Memory B cell (primary cell): ENCODE measurements at places on chromosomes 3 and 15.
A peak's percentile ranks its signal among the peaks of the same experiment; 100 is the strongest.

- DNase-seq = no peak
Observed at GRCh38 chr3:139642996-139643395, 34.8 kb downstream of the NMNAT3 start.

- DNase-seq = no peak
Observed at GRCh38 chr3:174439331-174440252, 419.5 kb upstream of the NAALADL2 start.

DNA sequence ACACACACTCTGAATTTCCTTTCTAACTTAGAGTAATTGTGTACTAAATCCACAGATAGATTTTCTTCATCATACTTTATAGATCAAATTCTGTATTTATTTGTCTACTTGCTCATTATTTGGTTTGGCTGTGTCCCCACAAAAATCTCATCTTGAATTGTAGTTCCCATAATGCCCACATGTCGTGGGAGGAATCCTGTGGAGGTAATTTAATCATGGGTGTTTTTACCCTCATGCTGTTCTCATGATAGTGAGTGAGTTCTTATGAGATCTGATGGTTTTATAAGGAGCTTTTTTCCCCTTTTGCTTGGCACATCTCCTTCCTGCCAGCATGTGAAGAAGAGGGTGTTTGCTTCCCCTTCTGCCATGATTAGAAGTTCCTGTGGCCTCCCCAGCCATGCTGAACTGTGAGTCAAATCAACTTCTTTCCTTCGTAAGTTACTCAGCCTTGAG lies 198.3 kb upstream of the TGFBR2 start:
- no peak for DNase-seq

DNA sequence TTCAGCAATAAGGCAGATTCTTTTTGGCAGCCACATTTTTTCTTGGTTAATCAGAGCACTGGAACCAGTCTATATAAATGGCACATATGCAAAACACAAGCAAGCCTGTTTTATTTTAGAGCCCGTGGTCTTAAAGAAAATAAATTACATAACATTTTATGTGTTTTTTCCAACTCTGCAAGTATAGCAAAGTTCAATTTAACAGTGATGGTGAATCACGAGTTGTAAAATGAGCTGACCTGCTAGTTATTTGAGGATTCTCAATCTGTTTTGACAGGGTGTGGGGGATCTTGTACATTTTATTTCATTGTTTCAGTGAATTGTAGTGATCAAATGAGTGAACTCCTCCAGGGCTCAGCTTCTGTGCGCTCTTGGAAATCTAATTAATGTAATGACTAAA lies 2.7 kb downstream of the ARHGEF26 start:
- no peak for DNase-seq

GRCh38 chr3:45035441-45036301 lies 9.6 kb downstream of the CLEC3B start:
- DNase-seq = no peak

DNA sequence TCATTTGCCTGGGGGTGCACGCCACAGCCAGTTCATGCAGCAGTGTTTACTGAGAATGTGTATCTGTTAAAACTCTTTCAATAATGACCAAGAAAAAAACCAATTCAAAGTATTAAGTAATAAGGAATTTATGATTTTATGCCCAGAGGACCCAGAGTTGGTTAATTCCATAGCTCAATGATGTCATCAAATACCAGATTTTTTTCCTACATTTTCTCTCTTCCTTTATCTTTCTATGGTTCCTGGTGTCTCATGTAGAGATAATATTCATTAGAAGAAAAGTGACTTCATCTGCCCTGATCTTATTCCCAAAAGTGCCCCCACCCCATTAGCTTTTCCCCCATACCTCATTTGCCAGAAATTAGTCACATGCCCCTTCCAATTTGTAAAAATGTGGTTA lies 44.6 kb upstream of the LMCD1 start:
- DNase-seq = no peak

DNA sequence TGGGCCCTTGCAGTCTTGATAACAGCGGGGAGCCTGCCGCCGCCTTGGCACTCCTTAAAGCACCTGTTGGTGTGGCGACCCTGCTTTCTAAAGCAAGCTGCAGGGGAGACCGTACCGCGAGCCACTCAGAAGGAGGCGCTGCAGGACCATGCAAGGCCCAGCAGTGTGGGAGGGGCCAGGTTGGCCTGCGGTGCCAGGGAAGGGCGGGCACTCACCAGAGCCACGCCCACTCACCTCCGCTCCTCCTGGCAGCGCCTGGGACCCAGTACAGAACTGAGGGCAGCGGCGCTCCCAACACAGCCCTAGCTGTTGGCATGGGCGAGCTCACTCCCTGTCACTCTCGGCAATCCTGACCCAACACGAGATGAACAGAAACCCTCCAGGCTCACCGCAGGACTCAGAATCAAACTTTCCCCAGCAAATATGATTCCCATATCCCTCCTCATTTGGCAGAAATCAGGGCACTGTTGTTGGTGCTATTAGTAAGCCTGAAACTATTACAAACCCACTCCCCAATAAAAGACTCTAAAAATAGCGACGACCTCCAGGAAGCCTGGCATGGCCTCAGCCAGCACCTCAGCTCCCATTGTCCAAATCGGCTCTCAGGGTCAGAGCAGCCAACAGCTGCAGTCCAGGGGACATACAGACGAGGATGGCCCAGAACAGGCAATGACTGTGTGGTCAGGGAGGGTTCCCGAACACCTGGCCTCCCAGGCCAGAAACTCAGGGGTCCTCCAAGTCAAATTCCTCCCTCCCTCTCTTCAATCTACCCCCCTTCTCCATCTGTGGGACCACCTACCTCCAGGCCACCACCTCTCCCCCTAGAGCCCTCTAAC lies 77.2 kb downstream of the TBC1D2B start:
- DNase-seq = peak; percentile 68

DNA sequence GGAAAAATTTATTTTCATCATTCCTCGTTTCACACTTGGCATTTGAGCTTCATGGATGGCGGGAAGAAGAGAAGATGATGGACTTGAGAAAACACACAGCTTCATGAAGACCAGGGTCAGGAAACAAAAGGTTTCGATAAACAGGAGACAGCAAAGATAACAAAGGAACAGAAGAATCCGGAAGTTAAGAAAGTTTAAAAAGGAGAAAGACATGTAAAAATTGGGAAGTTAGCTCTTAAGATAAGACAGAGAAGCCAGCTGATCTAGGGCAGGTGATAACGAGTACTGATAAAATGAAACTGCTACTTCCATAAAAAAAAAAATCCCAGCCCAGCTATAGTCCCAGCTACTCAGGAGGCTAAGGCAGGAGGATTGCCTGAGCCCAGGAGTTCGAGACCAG lies 23.9 kb downstream of the IL5RA start:
- no peak for DNase-seq

GRCh38 chr3:159174715-159175692 lies 373.1 kb downstream of the MFSD1 start:
- DNase-seq = no peak

GRCh38 chr3:120526011-120526870 lies 69.9 kb upstream of the NDUFB4 start:
- no peak for DNase-seq

GRCh38 chr15:101614001-101614585 lies 38.1 kb downstream of the TM2D3 start:
- no peak for DNase-seq

DNA sequence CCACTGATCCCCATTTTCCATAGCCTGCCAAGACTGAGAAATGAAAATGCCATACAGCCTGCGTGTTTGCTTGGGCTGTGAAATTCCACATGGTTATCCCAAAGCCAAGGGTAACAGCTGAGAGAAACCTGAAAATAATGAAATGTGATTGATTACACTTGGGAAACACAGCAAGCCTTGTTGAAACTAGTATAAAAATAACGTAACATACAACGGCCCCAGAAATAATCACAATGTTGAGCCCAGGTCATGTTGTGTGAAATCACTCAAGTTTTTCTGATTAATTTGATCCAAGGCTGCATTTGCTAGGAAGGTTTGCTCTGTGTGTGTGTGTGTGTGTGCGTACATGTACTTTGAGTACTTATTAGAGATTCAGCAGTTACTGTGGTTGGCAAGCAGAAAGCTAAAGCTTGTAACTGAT lies 269.0 kb downstream of the OXSM start:
- DNase-seq = no peak

DNA sequence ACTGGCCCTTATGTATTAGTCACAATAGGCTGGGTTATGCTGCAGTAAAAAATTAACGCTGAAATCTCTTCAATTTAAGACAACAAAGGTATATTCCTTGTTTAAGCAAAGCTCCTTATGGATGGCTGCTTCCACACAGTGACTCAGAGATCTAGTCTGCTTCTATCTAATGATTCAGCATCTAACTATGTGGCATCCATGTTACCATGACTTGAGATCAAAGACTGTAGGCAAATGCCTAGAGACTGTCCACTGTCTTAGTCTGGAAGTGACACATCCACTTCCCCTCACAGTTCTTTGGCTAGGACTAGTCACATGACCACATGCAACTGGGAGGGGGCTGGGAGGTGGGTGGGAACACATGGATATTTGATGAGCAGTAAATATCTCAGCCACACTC lies 61.3 kb upstream of the PSMD6 start:
- DNase-seq = no peak
